ENCODE measurements at places on chromosomes 7 and 10. TPM values are rescaled to one million over a fixed set of nuclear protein-coding genes. Genes with fewer than 3 reads are reported as not detected.

The YKT6 gene
- total RNA-seq = 153 TPM

The TSPAN15 gene
- 0.52 TPM for total RNA-seq

The SLC13A4 gene
- not detected for total RNA-seq

The UBE2D4 gene
- 11.6 TPM for total RNA-seq

The RTKN2 gene
- total RNA-seq = 1.6 TPM

The DGKB gene
- not detected for total RNA-seq

The ADIRF gene
- total RNA-seq = 89.0 TPM

The PTER gene
- 53.2 TPM for total RNA-seq

The PON1 gene
- total RNA-seq = not detected

The SEMA3D gene
- total RNA-seq = not detected

The SEMA3E gene
- total RNA-seq = 0.51 TPM

The HOGA1 gene
- 0.88 TPM for total RNA-seq

The OR2AE1 gene
- total RNA-seq = not detected

The NYAP1 gene
- not detected for total RNA-seq

The RARRES2 gene
- not detected for total RNA-seq

The PLCE1 gene
- 0.23 TPM for total RNA-seq

The LIPN gene
- total RNA-seq = not detected

The GPR146 gene
- total RNA-seq = 0.27 TPM

The SEMA4G gene
- not detected for total RNA-seq

The SPDYE2B gene
- total RNA-seq = not detected

The ACTL6B gene
- not detected for total RNA-seq

The LLCFC1 gene
- not detected for total RNA-seq

The FAM13C gene
- not detected for total RNA-seq

The SVIL gene
- total RNA-seq = 43.3 TPM

The UPK3BL2 gene
- 17.4 TPM for total RNA-seq

The TMEM140 gene
- not detected for total RNA-seq

The MUC3A gene
- total RNA-seq = not detected

The TEX47 gene
- not detected for total RNA-seq

The GRM3 gene
- not detected for total RNA-seq

The GSDME gene
- 41.6 TPM for total RNA-seq

The TDRD1 gene
- total RNA-seq = not detected

The MARVELD1 gene
- 51.0 TPM for total RNA-seq

Data from MCF 10A (cell line).